ENCODE measurements at places on chromosomes 6 and 20.

- DNase-seq, result peak; percentile 63
These were observed 36.5 kb downstream of the AKAP12 start for GRCh38 chr6:151276112-151276740.

DNA sequence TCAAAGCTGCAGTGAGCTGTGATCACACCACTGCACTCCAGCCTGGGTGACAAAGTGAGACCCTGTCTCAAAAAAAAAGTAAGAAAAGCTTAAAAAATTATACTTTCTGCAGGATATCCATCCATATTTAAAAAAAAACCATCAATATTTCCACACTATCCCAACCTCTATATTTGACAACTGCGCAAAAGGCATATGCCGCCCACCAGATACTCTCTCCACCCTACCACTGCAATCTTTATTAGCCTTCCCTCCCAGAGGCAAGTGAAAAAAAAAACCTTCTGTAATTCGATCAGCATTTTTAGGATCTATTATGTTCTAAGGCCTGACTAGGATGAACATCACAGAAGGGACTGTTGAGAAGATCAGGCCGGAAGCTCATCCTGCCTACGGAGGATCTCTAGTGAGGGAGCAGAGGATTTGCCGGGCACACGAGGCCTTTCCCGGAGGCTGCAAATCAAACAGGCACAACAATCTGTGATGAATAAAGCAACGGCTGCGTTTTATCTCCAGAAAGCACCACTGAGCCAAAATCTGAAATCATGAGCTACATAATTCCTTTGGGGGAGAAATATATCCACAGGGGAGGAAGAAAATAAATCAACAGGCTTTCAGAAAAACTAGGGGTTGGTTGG is 65.9 kb downstream of the GFOD1 start:
- no peak for DNase-seq

- no peak for DNase-seq
These were observed 14.8 kb upstream of the RPL7L1 start for GRCh38 chr6:42864602-42865001.

DNA sequence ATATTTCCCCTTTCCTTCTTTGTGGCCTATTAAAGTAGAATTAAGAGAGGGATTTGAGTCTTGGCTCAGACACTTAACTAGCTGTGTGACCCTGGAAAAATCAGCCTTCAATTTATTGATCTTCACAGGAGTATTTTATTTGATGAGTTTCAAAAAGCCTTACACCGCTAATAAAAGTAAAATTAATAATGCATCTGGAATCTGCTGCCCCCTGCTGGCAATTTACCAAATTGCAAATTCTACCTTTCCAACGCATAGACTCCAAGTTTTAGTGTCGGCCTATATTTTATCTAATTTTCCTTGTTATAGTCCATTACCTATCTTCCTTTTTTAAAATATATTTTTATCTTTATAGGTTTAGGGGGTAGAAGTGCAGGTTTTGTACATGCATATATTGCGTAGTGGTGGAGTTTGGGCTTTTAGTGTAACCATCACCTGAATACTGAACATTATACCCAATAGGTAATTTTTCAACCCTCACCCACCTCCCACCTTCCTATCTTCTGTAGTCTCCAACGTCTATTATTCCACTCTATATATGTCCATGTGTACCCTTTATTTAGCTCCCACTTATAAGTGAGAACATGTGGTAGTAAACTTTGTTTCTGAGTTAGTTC is 46.3 kb downstream of the GOPC start:
- no peak for DNase-seq

DNA sequence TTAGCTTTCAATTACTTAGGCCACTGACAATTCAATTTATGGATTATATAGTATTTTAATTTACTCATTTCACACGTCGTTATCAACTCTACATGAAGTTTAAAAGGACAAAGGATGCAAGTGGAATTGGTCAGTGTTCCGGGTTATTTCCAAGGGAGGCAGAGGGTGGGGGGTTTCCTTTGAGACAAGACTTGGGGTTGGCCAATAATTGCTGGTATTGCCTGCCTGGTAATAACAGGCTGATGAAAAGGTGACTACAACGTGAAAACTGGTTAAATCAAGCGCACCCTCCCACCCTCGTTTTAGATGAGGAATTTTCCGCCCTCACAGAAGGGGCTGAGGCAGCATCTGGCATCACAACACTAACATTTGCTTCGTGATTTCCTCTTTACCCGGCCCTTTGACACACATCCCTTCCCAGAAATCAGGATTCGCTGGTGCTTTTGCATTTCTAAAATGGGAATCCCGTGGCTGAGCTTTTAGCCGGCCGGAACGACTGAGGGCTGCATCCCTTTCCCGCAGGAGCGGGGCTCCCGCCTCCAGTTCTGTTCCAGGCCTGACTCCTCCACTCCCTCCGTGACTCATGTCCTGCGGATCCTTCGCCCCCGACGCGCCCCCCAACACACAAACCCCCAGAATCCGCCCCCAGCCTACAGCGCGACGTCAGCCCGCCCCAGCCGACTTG is 999 bp upstream of the PIM1 start:
- no peak for DNase-seq

DNA sequence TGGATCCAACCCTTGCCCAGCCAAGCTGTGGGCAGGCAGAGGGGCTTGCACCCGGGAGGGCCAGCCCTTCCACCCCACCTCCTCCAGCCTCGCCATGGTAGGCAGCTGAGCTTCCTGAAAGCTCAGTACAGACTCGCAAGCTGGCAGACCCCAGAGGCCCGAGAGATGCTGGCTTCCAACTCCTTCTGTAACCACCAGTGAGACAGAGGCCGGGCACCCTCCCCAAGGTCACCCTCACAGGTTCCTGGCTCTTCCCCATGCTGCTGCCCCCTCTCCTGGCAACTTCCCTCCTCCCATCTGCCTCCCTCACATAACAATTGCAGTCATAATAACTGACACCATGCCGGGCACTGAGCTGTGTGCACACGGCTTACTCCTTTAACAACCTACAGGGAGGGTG is 26.2 kb upstream of the NOL4L start:
- DNase-seq, result no peak

DNA sequence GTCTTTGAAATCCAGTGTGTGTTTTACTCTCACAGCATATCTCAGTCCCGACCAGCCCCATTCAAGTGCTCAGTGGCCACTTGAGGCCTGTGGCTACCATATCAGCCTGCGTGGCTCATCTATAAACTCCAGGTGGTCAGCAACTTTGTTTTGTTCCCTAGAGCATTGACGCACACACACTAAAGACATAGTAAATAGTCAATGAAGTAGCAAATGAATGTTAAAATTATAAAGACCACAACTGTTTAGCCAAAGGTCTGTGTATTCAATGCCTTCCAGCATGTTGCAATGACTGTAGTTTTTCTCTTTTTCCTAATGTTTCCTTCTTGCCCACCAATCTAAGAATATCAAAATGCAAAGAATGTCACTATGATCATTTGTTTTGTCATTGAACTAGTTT is 238.2 kb upstream of the ZNF217 start:
- DNase-seq, result no peak

- no peak for DNase-seq
These were observed 96.5 kb upstream of the SCP2D1 start for GRCh38 chr20:18717062-18717461.

DNA sequence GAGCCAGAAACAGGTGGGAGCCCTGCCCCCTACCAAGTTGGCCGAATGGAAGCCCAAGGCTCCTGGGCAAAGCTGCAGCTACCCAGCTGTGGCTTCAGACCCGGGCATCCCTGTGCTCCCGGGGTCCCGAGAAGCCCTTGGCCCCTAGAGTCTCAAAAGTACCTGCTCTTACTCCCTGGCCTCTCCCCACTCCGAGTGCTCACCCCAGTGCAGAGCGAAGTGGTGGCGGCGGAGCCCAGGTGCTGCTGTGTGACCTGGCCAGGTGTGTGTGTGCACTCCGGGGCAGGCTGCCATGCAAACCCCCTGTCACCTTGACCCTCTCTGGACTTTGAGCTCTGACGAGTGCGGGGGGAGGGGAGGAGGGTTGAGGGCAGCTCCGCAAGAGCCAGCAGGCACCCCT is 493.8 kb upstream of the MANEA start:
- no peak for DNase-seq
